ENCODE measurements at places on chromosomes 5 and 9.

DNA sequence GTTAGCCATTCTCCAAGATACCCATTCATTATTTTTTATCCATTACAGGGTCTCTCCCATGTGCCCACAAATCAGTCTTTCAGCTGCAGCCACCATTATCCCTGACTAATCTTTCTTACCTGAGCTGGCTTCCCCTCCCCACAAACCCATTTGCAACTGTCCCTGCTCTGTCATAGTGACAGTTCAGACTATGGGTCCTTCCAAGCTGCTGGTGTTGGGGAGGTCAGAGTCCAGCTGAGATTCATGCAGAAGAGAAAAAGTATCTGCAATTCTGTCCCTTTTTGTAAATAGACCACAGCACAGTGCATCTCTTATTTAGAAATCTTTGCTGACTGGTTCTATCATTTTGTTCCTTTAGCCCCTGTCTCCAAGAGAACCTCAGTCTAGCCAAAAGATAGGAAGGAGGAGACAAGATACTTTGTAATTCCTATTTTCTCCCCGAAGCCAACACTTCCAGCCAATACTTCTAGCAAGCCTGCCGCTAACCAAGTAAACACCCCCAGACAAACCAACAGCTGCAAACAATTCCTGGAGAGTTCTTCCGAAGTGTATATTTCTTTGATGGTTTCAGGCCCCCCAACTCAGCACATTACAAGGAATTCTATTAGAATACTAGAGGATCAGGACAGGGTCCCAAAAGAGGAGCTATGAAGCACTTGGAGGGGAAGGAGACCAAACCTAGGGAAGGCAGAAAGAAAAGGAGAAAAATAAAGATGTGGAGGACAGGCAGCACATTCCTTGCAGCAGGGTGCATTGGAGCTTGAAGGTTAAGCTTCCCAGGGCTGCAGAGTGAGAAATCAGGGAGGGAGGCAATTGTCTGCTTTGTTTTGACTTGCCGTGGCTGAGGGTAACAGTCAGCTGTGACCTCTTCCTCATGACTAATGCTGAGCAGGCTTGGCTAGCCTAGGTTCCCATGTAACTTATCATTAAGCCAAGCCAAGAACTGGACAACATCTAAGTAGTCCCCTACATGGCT lies 148.5 kb downstream of the SGCD start:
- no peak for DNase-seq

DNA sequence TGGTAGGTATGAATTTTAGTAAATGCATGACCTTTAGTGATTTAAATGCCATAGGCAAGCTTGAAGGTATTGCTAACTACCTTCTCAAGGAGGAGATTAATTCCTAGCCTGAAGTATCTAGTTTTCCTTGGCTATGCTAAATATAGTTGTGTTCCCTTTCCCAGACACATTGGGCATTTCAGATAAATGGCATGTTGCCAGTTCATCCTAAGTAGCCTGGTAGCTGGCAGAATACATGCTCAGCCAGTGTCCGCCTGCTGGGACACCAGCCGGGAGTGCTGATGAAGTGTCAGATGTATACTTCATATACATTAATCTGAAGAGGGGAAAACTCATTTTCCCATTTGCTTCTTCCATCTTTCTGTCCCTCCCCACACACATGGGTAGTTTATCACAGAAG lies 196.9 kb downstream of the MAST4 start:
- DNase-seq: no peak

GRCh38 chr5:37738057-37738691 lies 101.7 kb downstream of the GDNF start:
- no peak for DNase-seq

GRCh38 chr5:88829054-88829453 lies 53.9 kb downstream of the MEF2C start:
- DNase-seq: no peak

DNA sequence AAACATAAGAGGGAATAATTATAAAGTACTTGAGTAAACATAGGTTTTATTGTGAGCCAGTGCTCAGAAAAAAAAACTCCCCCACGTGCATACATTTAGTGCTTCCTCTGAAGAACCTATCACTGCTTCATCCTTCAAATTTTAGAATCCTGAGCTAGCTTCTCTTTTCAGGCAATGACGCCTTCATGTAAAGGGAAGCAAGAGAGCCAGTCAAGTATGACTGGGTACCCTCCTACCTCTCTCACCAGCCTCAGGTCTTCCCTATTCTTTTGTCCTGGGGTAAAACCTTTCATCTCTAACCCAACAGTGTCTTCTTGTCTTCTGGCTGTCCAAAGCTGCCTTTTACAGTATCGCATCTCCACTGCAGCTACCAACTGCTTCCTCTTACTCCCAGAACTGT lies 32.0 kb downstream of the PLPP1 start:
- no peak for DNase-seq

DNA sequence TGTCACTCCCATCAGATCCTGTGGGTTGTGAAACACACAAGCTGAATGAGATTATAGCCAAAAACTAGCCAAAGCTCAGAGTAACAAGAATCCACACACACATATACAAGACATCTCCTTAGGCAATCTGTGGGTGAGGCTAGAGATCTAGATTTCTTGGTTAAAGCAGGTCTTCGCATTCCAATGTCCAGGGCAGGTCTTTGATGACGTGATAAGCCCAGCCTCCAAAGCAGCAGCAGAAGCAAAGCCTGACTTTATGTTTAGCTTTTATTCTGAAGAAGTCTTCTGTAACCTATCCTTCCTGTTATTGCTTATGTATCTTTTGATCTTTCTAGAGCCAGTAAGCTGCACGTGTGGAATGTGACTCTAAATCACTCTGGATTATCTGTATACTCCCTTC lies 199.1 kb upstream of the SLC30A5 start:
- no peak for DNase-seq

GRCh38 chr5:80119372-80119771 lies 84.2 kb downstream of the THBS4 start:
- DNase-seq: no peak

DNA sequence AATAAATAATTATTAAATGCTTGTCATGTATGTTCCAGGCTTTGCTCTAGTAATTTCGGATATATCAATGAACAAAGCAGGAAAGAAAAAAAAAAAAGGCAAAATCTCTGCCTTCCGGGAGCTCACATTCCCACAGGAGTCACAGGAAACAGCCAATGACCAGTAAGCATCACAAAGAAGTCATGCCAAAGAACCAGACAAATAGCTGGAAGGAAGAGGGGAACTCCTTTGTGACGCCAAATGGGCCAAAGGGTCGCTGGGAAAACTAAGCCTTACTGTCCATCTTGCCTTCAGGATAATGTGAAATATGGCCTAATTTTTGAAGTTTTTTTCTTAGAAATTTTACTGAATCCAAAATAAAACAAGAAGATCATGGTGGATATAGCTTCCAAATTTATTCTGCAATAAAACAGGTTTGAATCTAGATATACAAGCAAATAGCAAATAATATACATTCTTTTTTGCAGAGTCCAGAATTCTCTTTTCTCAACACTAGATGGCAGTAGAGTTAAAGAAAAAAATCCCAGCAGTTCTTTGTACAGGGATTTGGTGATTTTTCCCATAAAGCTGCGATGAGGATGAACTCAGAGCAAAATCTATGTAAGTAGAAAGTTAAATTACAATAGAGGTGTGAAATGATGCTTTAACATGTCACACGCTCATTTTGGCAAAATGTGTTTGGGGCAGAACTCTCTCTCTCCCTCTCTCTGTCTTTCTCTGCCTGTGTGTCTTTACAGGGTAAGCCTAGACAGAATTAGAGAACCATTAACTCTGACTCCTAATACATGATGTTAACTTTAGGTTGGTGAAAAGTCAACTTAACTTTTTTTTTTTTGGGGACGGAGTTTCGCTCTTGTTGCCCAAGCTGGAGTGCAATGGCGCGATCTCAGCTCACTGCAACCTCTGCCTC lies 60.0 kb upstream of the TUT7 start:
- no peak for DNase-seq

- DNase-seq: no peak
Measured at GRCh38 chr5:165143741-165144140, 1638.3 kb downstream of the MAT2B start.

DNA sequence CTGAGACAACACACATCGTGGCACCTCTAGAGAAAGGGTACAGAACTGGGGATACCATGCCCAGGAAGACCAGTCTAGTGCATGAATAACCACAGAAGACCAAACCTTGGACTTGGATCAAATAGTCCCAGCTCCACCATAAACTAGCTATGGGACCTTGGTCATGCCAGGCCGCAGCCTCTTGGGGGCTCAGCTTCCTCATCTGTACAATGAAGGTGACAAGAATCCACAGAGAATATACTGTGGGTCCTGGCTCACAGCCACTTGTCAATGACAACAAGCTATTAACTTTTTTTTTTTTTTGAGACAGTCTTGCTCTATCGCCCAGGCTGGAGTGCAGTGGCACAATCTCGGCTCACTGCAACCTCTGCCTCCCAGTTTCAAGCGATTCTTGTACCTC lies 3.9 kb downstream of the KYAT1 start:
- DNase-seq: no peak

DNA sequence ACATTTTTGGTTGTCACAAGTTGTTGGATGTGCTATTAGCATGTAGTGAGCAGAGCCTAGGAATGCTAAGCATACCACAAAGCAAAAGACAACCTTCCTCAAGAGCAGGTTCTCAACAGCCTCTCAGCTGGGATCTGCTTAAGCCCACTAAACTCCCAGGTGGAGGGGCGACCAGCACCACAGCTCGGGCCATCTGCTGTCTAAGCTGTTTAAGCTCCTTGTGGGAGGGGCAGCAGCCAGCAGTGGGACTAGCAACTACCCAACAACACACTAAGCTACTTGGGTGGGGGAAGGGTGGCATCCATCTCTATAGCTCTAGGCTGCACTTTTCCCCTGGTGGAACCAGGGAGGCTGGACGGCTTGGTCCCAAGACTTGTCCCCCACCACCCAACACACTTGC lies 1052.7 kb upstream of the ARRDC3 start:
- DNase-seq: no peak

- DNase-seq: no peak
Measured at GRCh38 chr5:143976055-143976454, 164.1 kb downstream of the HMHB1 start.

DNA sequence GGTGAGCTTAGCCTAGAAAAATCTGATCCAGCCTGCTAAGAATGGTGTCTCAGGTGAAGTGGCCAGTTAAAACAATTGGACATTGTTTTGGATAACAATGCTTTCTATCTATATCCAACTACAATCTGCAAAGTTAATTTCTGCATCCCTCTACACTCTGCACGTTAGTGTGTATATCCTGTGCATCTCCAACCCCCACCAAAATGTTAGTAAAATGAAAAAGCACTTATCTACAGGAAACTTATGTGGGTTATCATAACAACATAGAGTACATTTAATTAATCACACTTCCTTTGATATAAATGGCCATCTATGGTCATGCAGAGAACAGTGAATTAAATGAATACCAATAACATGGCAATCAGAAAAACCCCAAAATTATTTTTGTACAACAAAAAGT lies 158.7 kb downstream of the NFIB start:
- DNase-seq: no peak

GRCh38 chr9:130893341-130894101 lies 3.1 kb downstream of the QRFP start:
- DNase-seq: no peak

- DNase-seq: no peak
Measured at GRCh38 chr5:180161420-180162303, 47.3 kb downstream of the RASGEF1C start.

DNA sequence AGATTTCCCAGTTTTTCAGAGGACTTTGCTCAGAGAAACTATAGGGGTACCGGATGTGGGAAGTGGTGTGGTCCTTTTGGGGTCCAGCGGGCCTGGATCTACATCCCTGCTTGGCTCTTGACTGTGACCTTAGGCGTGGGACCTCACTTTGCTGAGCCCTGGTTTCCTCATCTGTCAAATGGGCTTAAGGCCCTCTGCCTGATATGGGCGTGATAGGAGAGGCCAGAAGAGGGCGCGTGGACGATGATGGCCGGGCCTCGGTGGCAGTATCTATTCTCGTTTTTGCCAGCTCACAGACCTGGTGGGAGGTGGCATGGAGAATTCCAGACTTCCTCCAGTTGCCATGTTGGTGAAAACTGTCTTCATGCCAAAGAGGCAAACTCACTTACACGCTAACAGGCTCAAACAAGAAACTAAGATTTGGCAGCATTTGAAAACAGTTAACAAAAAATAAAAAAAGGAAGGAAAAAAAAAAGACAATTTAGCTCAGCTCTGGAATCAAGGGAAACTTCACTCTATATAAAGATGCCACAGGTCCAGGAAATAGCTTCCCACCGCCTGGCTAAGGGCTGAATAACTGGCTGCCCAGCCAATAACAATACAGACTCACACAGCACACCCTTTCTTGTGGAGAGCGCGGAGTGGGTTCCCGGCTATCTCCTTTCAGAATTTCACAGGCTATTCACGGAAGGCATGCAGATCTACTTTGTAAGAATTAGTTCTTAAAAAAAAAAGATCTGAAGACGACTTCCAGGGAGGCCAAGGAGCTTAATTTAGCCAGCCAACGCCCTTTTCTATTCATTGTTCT lies 1.7 kb downstream of the SH3PXD2B start:
- DNase-seq: no peak

GRCh38 chr5:6084376-6084775 lies 294.0 kb downstream of the MED10 start:
- DNase-seq: no peak

DNA sequence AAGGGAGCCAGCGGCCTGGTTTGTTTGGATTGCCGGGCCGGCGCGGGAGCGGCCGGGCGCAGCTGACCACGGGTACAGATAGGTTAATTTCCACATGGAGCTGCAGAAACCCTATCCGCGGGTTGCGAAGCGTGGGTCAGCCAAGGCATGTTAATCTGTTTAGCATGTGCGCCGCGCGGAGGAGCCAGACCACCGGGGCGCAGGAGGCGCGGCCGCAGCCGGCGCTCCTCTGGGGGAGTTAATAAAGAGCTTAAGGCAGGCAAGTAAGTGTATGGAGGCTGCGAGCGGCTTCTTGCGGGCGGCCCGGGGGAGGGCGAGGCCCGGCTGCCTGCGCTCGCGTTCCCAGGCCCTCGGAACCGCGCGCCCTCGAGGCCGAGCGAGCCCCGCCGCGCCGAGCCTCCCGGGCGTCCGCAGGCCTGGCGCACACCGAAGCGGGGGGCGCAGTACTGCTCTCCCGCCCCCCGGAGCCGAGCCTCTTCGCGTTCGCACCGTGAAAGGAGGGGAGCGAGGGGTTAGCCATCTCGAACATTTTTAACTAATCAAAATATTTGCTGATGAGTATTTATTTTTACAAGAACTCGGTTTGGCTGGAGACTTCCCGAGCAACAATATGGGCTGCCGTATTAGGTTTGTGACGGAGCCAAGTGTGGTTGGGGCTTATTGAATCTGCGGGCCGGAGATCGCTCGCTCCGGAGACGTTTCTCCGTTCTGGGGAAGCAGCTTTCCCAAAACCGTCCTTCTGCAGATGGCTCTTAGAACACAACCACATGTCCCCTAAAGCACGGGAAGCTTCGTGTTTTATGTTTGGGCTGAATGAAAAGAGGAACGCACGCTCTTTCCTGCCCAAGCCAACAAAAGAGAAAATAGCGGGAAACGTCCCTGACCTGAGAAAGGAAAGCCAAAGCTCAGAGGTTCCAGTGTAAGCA lies 28.8 kb downstream of the FOXD1 start:
- no peak for DNase-seq

DNA sequence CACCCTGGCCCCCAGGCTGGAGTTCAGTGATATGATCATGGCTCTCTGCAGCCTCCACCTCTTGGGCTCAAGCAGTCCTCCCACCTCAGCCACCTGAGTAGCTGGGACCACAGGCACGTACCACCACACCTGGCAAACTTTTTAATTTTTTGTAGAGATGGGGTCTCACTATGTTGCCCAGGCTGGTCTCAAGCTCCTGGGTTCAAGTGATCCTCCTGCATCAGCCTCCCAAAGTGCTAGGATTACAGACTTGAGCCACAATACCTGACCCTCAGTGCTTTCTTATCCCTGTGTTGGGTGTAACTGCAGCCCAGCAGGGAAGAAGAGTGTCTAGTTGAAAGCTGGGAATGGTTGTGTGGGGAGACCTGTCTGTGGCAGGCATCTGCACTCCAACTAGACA lies 10.9 kb downstream of the PTPA start:
- DNase-seq: no peak
